GM12878 (cell line): ENCODE measurements at places on chromosomes 7 and 10. TPM values are rescaled to one million over a fixed set of nuclear protein-coding genes. Genes with fewer than 3 reads are reported as not detected.

The LIPF gene
- total RNA-seq = not detected in 2 replicates

The C10orf67 gene
- not detected in 2 replicates for total RNA-seq

- no peaks in the 10 kb centered on the region for H3K36me3 ChIP-seq
- H3K27me3 ChIP-seq = no peaks in the 10 kb centered on the region
- no peak overlapping the region for H3K4me3 ChIP-seq
- no peak overlapping the region for H3K27ac ChIP-seq
- DNase-seq = no peak
These were observed 79.0 kb upstream of the POM121L12 start for GRCh38 chr7:52956379-52956915.

The SFMBT2 gene
- 26.1 and 29.6 TPM in 2 replicates for total RNA-seq

The EIF4H gene
- total RNA-seq = 320 and 334 TPM in 2 replicates

GRCh38 chr10:68594405-68594804, 34.3 kb downstream of the TET1 start:
- no peak overlapping the region for H3K27ac ChIP-seq
- DNase-seq = no peak
- no peaks in the 10 kb centered on the region for H3K36me3 ChIP-seq

GRCh38 chr7:132352800-132353199, 223.5 kb downstream of the PLXNA4 start:
- H3K27me3 ChIP-seq = peaks cover 5% of the 10 kb centered on the region
- no peaks in the 10 kb centered on the region for H3K4me1 ChIP-seq
- H3K27ac ChIP-seq = no peak overlapping the region
- H3K4me3 ChIP-seq = no peak overlapping the region
- H3K36me3 ChIP-seq = no peaks in the 10 kb centered on the region

- H3K36me3 ChIP-seq = no peaks in the 10 kb centered on the region
- H3K4me1 ChIP-seq = no peaks in the 10 kb centered on the region
- no peak overlapping the region for H3K4me3 ChIP-seq
- DNase-seq = no peak
- H3K27ac ChIP-seq = no peak overlapping the region
These were observed 98.7 kb downstream of the NPSR1 start for GRCh38 chr7:34756691-34757090.

DNA sequence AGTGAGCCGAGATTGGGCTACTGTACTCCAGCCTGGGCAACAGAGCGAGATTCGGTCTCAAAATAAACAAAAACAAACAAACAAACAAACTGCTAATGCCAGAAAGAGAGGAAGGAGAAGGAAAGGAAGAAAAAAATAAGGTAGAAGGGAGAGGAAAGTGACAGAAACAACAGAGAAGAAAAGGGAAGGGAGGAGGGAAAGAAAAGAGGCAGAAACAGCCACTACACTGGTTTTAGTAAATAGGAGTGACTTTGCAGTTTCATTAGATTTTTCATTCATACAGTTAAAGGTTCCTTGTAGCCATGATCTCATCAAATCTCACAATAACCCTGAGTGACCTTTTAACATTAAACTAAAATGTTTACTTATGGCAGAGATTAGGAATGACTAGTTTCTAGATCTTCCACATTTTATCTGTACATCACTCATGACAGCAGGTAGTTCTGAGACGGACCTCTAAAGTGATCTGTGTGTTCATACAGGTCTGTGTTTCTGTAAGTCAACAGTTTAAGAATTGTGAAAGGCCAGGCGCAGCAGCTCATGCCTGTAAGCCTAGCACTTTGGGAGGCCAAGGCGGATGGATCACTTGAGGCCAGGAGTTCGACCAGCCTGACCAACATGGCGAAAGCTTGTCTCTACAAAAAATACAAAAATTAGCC, 191.3 kb upstream of the KLF14 start:
- H3K4me1 ChIP-seq = peaks cover 7% of the 10 kb centered on the region
- no peak overlapping the region for H3K4me3 ChIP-seq
- no peak for DNase-seq
- H3K27me3 ChIP-seq = no peaks in the 10 kb centered on the region
- peaks cover 28% of the 10 kb centered on the region for H3K36me3 ChIP-seq
- H3K27ac ChIP-seq = no peak overlapping the region

The HIBADH gene
- 14.2 and 15.5 TPM in 2 replicates for total RNA-seq

GRCh38 chr7:28312948-28313347, 99.4 kb upstream of the CREB5 start:
- H3K4me3 ChIP-seq = no peak overlapping the region
- H3K27me3 ChIP-seq = peaks cover 4% of the 10 kb centered on the region
- no peak overlapping the region for H3K27ac ChIP-seq
- H3K4me1 ChIP-seq = no peaks in the 10 kb centered on the region
- H3K36me3 ChIP-seq = no peaks in the 10 kb centered on the region
- no peak for DNase-seq

The DYNC1I1 gene
- total RNA-seq = 0.32 TPM in 1 of 2 replicates, not detected in the other

The SFRP4 gene
- total RNA-seq = 0.24 TPM in 1 of 2 replicates, not detected in the other

GRCh38 chr7:26709210-26709990, 155.0 kb downstream of the SKAP2 start:
- DNase-seq = no peak
- H3K27me3 ChIP-seq = no peaks in the 10 kb centered on the region
- no peak overlapping the region for H3K27ac ChIP-seq
- no peaks in the 10 kb centered on the region for H3K36me3 ChIP-seq
- no peaks in the 10 kb centered on the region for H3K4me1 ChIP-seq
- H3K4me3 ChIP-seq = no peak overlapping the region

The CDNF gene
- 0.43 and 1.0 TPM in 2 replicates for total RNA-seq

DNA sequence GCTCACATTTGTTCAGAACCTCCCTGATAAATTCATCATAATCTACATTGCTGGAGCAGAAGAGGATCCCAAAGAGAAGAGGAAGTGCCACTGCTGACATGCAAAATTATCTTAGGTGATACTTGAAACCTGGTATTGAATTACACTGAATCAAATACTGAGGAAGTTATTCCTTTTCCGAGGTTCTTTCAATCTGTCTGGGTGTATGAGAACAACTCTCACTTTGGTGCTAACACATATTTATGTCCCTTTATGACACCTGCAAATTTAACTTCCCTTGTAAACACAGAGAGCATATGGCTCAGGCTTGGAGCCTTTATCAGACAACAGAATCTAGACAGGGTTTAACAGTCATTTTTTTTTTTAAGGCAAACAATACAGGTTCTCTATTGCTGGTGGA, 131.4 kb downstream of the SRPK2 start:
- DNase-seq = no peak
- H3K4me1 ChIP-seq = no peaks in the 10 kb centered on the region; the same call in 1 of the 2 replicates
- H3K27ac ChIP-seq = no peak overlapping the region

- H3K27ac ChIP-seq = no peak overlapping the region
- no peaks in the 10 kb centered on the region for H3K36me3 ChIP-seq
- H3K4me3 ChIP-seq = no peak overlapping the region
- no peaks in the 10 kb centered on the region for H3K4me1 ChIP-seq
- DNase-seq = no peak
These were observed 36.3 kb downstream of the RBM20 start for GRCh38 chr10:110680273-110681020.

DNA sequence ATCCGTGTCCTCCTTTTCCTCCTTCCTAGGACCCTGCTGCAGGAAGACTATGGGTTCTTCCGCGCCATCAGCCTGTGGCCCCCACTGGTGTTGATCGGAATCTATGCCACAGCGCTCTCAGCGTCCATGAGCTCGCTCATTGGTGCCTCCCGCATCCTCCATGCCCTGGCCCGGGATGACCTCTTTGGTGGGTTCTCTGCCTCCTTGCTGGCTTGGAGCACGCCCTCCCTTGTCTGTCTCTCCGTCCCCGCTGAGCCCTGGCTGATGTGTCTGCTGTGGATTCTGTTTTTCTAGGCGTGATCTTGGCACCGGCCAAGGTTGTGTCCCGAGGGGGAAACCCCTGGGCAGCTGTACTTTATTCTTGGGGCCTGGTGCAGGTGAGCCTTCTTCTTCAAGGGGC, 7.3 kb upstream of the TRIP6 start:
- H3K4me1 ChIP-seq = no peaks in the 10 kb centered on the region
- no peak for DNase-seq
- H3K36me3 ChIP-seq = peaks cover 8% of the 10 kb centered on the region; the same call in 1 of the 2 replicates
- no peak overlapping the region for H3K4me3 ChIP-seq
- no peaks in the 10 kb centered on the region for H3K27me3 ChIP-seq

- no peaks in the 10 kb centered on the region for H3K36me3 ChIP-seq
- H3K4me3 ChIP-seq = no peak overlapping the region
- no peaks in the 10 kb centered on the region; the same call in 1 of the 2 replicates for H3K27me3 ChIP-seq
- H3K27ac ChIP-seq = no peak overlapping the region
- DNase-seq = no peak
These were observed 2.3 kb upstream of the VENTX start for GRCh38 chr10:133235265-133235855.

DNA sequence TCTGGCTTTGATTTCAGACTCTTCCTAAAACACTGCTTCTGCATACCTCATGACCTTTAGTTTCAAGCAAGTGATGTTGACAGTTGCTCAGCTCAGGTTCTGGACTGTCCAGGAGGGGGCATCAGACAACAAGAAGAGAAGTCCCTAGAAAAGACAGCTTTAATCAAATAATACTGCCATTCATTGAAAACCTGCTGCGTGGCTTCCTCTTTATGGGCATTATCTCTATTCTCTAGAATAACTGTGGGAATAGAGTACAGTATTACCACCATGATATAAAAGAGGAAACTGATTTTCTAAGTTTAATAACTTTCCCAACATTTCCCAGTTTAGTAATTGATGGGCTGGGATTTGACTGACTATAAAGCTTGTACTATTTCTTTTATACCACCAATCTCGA, 170.4 kb downstream of the SNX13 start:
- H3K36me3 ChIP-seq = no peaks in the 10 kb centered on the region
- no peak overlapping the region for H3K27ac ChIP-seq
- no peaks in the 10 kb centered on the region for H3K27me3 ChIP-seq

- no peaks in the 10 kb centered on the region for H3K36me3 ChIP-seq
- no peaks in the 10 kb centered on the region for H3K4me1 ChIP-seq
- DNase-seq = no peak
- H3K27ac ChIP-seq = no peak overlapping the region
- H3K27me3 ChIP-seq = no peaks in the 10 kb centered on the region
These were observed 117.1 kb downstream of the ANKRD26 start for GRCh38 chr10:26983156-26983555.

DNA sequence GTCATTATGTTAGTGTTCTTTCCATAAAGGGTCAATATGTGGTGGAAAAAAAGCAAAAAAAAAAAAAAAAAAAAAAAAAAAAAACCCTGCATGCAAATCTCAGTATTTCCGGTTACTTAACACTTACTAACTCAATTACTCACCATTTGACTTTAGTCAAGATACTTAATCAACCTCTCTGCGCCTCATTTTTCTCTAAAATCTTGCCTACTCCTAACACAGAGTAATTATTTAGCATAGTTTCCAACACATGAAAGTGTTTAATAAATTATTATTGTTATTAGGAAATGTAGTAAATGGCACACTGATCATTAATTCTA, 27.8 kb downstream of the PPP1R3A start:
- H3K4me1 ChIP-seq = no peaks in the 10 kb centered on the region
- no peaks in the 10 kb centered on the region for H3K27me3 ChIP-seq
- no peak for DNase-seq

GRCh38 chr7:149381245-149381644, 79.6 kb downstream of the ZNF777 start:
- no peak for DNase-seq
- no peak overlapping the region for H3K27ac ChIP-seq
- H3K4me3 ChIP-seq = no peak overlapping the region

The RRP12 gene
- 47.7 and 48.3 TPM in 2 replicates for total RNA-seq

The IL2RA gene
- 5.0 and 5.3 TPM in 2 replicates for total RNA-seq

DNA sequence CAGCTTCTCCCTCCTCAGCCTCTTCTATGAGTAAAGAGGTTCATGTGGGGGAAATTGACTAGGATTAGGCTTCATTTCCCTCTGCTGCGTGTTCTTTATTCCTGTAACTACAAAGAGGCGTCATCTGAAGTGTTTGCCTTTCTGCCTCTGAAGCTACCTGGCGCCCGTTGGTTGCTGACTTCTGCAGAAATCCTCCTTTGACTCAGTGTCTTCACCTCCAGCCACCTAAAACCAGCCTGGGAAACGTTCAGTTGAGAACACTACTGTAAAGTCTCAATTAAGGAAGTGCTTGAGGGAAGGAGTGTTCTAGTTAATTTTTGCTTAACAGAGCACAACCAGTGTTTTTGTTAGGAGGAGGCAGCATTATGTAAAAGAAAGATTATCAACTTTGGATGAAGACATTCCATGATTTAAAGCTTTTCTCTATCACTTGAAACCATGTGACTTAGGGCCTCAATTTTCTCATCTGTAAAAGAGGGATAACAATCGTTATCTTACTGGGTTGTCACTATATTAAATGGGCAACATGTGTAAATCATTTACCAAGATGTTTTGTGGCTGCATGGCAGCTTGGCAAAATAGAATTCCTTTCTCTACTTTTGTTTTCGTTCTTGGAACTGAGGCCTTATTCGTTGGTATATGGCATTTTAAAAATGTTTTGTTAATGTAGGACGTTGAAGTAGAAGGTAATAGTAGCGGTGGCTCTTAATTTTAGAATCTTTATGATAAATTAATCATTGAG, 642.9 kb downstream of the SDK1 start:
- H3K27me3 ChIP-seq = no peaks in the 10 kb centered on the region
- no peaks in the 10 kb centered on the region for H3K36me3 ChIP-seq
- H3K4me1 ChIP-seq = no peaks in the 10 kb centered on the region
- DNase-seq = no peak
